Aorta (tissue), 5 donors: ENCODE measurements at places on chromosomes 6 and 20. TPM values are rescaled to one million over a fixed set of nuclear protein-coding genes. Genes with fewer than 3 reads are reported as not detected.

DNA sequence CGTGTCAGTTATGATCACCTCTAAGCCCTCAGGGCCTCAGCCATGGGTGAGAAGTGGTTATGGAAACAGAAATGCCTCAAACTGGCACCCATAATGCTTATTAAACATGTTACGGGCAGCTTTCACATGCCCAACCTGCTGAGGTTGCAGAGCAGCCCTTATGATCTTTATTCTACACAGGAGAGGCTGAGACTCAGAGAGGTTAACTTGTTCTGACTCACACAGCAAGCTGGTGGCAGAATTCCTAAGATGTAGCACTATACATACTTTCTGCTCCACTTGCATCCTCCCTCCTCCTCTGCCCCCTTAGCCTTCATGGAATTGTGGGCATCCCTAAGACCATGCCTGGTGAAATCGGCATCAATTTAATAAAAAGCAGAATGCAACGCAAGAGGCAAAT lies 34.7 kb upstream of the IGF2R start:
- DNase-seq = no peak

GRCh38 chr20:41318271-41318649 lies 729 bp upstream of the ZHX3 start:
- DNase-seq = no peak

- DNase-seq = no peak
These were observed 47.2 kb upstream of the FAM8A1 start for GRCh38 chr6:17552861-17553260.

- DNase-seq = no peak
These were observed 187.3 kb upstream of the NT5E start for GRCh38 chr6:85262621-85263020.

DNA sequence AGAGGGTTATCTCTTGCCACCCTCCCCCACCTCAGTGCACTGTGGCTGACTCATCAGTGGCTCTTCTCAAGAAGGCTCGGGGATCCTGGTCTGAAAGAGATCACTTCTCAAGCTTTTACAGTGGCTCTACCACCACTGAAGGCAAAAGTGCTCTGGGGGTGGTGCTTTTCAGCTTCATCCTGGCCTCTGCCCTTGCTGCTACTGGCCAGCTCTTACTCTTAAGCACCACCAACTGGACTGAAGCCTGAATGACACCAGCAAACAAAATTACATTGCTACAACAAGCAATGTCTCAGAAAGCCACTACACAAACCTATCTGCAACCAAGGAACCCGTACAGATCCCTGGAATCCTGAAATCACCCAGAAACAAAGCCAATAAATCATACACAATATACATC lies 402.1 kb downstream of the EPHA7 start:
- no peak for DNase-seq

- DNase-seq = no peak
These were observed 101.7 kb downstream of the TSHZ2 start for GRCh38 chr20:53073636-53074415.

GRCh38 chr20:32571566-32571965 lies 13.6 kb downstream of the NOL4L start:
- no peak for DNase-seq

- DNase-seq = no peak
These were observed 3.7 kb upstream of the MLIP start for GRCh38 chr6:54107470-54108090.

POFUT1 gene
- total RNA-seq = 29.8 TPM

TPMT gene
- 6.5 TPM for total RNA-seq

GRCh38 chr6:170572704-170573466 lies 11.6 kb downstream of the PDCD2 start:
- DNase-seq = no peak

GRCh38 chr20:51473771-51474170 lies 68.7 kb downstream of the NFATC2 start:
- no peak for DNase-seq

- no peak for DNase-seq
These were observed 39.4 kb upstream of the MAFB start for GRCh38 chr20:40728470-40728869.

- no peak for DNase-seq
These were observed 22.0 kb downstream of the KIF13A start for GRCh38 chr6:17965397-17965796.

DNA sequence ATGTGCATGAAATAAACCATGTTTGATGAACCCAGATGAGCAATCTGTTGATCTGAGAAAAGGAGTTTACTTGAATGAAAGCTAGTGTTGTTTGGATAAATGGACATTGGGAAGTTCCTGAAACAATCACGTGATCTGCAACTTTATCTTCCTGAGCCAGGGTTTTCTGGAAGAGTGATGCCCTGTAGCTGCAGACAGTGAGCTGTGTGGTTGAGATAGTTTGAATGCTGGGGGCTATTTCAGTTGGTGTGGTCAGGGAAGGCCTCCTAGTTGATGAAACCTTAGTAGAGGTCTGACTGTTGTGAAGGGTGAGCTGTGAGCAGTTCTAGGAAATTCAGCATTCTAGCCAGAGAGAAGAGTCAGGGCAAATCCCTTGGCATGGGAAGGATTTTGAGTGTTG lies 643.7 kb downstream of the UTRN start:
- no peak for DNase-seq

DNA sequence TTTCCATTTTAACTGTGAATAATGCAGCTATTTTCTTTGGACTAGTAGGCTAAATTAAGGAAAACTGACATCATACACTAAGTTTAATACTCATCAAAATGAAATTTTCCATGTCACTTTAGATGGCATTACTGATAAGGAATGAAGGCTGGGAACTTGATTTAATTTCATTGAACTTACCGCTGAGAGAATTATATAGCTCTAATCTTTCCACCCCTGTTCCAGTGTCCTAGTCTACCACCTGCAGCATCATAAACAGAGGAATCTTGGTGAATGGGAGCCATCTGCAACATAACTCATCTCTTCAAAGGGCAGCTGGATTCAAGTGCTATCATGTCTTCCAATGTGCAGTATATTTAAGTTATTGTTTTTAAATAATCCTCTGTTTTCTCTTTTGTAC lies 1395.2 kb downstream of the EPHA7 start:
- DNase-seq = no peak

- DNase-seq = no peak
These were observed 55.5 kb downstream of the TRAF3IP2 start for GRCh38 chr6:111550195-111550594.

DNA sequence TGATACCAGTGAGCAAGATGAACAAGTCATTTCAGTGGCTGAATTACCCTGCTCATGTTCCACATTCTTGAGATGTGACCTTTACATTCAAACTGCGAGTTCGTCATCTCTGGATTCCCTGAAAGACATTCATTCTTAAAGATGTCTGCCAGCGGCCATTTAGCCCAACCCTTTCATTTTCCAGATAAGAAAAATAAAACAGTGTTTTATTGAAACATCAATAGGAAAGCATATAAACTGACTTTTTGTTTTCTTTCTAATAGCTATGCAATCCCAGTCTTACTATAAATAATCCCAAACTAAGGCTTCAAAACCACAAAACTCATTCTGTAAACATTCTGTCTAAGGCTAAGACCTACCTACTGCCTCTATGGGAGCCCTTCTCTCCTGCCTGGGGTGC lies 134.0 kb downstream of the SAMD5 start:
- no peak for DNase-seq

- DNase-seq = peak; percentile 82
These were observed 50.5 kb upstream of the ASIP start for GRCh38 chr20:34190679-34191090.

HLA-DRB5 gene
- total RNA-seq = 127 TPM

PRSS35 gene
- 4.7 TPM for total RNA-seq

DNA sequence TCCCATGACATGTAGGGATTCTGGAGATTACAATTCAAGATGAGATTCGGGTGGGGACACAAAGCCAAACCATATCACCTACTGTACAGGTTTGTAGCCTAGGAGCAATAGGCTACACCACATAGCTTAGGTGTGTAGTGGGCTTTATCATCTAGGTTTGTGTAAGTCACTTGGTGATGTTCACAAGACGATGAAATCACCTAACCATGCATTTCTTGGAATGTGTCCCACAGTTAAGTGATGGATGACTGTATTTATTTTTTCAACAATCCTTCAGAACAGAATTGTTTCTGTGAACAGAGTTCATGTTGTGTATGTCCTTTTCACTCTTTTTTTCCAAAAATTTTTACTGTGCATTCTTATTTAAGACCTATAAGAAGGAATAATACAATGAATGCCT lies 76.1 kb downstream of the DTD1 start:
- no peak for DNase-seq

DNA sequence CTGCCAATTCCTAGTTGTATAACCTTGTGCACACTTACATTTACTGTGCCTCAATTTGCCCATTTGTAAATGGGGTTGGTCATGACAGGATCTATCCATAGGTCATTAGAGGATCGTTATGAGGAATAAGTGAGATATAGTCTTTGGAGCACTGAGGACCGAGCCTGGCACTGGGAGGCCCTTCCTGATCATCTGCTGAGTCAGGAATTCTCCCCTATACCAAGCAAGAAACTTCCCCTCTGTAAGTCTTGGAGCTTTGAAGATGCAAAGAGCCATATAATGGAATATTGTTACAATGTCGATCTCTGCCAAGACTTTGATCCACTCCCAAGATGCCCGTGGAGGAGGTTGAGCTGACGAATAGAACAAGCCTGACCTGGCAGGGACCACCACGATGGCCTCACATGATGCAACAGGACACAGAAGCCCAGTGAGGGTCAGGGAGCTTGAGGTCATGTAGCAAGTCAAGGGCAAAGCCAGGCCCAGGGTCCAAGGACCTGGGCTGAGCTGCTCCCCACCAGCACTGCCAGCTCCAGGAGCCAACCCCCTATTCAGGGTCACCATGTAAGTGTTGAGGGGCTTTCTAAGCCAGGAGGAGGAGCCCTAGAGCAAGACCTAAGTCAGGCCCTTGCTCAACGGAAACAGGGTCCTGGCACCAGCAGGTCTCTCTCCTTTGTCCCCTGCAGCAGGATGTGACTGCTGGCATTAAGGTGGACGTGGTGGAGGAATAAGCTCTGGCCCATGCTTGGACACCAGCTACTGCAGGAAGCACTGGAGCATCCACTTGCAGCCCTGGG lies 16.7 kb downstream of the PDRG1 start:
- no peak for DNase-seq

PSORS1C2 gene
- total RNA-seq = not detected

WFDC10B gene
- not detected for total RNA-seq

DNA sequence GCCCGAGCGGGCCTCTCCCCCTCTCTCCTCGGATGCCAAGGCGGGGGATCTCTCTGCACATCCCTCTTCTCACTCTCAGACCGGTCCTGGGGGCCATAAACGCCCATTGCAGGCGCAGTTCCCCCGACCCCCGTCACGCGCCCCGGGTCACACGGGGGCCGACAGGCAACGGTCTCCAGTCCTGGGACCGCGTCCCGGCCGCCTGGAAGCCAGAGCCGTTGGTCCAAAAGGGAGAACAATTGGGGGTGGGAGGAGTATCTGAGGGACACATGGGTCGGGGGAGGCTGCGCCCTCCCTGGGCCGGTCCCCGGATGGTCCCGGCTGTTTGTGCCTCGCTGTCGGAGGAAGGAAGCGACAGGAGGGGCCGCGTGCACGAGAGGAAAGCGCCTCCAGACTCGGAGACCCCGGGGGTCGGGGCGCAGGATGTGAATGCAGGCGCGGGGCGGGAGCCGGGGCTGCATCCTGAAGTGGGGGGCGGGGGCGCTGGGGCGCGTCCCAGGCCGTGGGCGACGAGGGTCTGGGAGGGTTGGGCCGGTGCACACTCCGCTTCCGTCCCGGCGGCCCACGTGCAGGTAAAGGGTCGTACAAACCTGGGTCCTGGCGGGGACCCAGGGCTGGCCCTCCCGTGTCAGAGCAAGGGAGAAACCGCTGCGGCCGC lies 903 bp downstream of the SLC4A11 start:
- no peak for DNase-seq

GRCh38 chr6:103908898-103909297 lies 950.8 kb downstream of the HACE1 start:
- DNase-seq = no peak

FOXS1 gene
- 10.0 TPM for total RNA-seq

RAET1L gene
- not detected for total RNA-seq

GRCh38 chr20:63163596-63164483 lies 52.1 kb downstream of the YTHDF1 start:
- DNase-seq = peak; percentile 19

DNA sequence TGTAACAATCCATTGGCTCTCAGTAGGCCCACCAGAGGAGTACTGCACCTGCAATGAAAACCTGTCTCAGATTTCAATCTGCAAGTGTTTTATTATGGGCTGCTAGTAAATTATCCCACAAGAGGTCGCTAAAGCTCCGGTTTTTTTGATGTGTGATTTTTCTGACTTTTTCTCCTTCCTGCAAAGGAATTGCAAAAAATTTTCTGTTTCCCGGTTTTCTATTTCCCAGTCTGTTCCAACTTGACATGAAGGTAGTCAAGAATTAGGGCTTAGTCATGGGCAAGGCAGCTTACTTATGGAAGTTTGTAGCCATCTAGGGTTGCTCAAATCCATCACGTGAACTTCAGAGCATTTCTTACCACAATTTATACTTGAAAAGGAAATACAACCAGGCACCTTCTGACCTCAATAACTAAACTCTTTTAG lies 38.5 kb upstream of the AHI1 start:
- DNase-seq = no peak

DNA sequence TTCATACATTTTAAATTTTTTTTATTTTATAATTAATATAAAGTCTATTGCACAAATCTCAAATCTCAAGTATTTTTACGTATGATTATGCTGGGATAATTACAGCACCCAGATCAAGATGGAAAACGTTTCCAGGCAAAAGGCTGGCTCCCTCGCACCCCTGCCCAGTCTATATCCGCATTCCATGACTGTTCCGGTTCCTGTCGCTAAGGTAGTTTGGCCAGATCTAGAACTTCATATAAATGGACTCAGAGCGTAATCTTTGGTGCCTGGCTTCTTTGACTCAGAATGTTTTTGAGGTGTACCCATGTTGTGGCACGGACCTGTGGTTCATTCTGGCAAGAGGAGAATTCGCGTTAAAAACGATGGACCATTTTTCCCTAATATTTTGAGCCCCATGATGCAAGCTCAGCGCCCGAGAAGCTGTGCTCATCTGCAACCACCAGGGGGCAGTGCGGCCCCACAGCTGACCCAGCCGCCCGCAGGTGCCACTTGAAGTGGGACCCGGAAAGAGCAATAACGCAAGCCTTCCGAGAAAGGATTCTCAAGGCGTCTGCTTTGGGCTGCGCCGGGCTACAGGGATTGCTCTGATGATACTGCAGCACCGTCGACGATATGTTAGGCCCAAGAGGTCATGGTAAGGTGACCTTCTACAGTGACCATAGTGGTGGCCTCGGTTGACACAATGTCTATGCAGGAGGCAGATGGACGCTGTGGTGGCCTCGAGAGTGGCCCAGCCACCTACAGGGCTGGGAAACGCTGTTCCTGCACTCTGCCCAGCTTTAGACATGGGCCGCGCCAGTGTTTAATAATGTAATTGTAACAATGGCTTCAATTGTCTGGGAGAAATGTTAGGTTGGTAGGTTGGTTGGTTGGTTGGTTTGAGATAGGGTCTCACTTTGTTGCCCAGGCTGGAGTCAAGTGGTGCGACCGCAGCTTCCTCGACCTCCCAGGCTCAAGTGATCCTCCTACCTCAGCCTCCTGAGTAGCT lies 160.1 kb downstream of the ZMYND8 start:
- DNase-seq = peak; percentile 93
